RKO (cell line): ENCODE measurements at places on chromosomes 3 and 15.

DNA sequence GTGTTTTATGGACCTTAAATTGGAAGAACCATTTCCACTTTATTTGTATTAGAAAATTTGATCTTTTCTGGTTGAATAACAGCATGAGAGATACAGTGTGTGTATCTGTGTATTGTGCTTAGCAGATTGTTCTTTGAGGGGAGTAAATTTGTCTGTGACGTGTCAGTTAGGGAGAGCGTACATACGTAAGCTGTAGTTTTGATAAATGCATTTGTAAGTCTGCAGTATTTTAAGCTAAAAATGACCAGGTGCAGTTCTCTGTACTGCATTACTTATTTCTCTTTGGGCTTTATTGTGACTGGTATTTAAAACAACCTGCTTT lies 264.8 kb downstream of the ROBO2 start:
- DNase-seq: no peak

DNA sequence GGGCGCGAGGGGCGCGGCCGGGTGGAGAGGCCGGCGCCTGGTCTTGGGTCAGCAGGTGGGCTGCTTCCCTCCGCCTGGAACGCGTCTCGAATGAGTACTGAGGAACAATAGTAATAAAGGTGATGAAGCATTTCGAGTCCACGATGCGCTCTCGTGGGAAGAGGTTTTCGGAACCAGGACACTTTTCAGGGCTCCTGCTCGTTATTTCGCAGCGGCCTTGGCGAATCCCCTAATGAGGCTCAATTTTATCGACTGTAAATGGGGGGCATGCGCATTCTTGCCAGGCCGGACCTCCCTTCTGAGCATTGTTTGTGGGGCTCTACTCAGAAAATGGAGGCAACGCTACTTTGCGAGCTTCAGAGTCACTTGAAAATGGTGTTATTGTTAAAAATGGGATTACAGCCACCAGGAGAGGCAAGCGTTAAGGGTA lies 1.2 kb downstream of the NR2C2 start:
- no peak for DNase-seq

- no peak for DNase-seq
Observed at GRCh38 chr15:94453227-94453988, 222.0 kb downstream of the MCTP2 start.

DNA sequence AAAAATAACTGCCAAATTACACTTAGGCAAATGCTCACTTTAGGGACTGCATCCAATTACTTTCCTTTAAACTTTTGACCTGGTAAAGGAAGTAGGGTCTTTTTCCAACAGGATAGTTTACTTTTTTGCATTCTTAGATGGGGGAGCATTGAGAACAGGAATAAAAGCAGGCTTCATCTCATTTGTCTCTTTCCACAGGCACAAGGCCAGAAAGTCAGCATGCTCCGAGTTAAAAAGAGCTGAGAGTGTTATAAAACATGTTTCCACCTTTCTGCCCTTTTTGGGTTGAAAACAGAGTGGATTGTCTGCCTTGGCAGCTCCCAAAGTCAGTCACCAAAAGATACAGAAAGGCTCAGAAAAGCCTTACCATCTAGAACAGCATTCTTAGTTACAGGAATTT lies 404.9 kb upstream of the ALCAM start:
- DNase-seq: no peak

GRCh38 chr15:75193976-75194375 lies 7.7 kb upstream of the C15orf39 start:
- no peak for DNase-seq

GRCh38 chr3:16589867-16590624 lies 15.2 kb downstream of the DAZL start:
- DNase-seq: no peak

DNA sequence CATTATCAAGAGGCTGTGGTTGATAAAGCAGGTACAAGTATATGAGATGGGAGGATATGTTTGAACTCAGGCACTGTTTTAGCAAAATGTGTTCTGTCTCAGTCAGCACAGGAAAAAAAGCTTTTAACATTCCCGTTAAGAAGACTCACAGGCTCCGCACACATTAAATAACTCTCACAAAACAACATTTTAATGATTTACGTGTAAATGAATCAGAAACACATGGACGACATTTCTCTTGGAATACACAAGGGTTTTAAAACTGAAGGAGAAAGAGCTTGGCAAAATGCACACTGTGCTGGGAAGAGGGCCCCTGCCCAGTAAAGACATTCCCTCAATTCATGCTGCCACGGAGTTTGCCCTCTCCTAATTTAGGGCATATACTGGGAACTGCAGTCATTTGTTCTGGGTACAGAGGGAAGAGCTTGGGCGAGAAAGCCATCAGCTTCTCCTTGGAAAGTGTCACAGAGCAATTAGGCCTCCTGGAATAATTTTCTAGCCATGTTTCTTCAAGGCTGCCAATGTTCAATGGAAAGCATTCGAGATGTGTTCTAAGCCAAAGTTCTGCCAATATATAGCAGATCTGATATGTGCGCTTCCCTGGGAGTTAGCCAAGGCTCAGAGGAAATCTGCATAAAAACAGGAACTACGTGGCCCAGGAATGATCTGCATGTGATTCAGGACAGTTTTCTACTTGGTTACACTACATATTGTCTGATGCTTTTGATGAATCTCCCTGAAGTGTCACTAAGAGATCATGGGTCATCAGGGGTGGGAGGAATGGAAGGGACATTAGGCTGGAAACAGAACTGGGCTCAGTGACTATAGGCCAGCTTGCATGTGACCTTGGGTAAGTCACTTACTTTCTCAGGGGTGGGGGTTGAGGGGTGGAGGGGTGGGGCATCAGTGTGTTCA lies 2.2 kb upstream of the MASP1 start:
- no peak for DNase-seq

DNA sequence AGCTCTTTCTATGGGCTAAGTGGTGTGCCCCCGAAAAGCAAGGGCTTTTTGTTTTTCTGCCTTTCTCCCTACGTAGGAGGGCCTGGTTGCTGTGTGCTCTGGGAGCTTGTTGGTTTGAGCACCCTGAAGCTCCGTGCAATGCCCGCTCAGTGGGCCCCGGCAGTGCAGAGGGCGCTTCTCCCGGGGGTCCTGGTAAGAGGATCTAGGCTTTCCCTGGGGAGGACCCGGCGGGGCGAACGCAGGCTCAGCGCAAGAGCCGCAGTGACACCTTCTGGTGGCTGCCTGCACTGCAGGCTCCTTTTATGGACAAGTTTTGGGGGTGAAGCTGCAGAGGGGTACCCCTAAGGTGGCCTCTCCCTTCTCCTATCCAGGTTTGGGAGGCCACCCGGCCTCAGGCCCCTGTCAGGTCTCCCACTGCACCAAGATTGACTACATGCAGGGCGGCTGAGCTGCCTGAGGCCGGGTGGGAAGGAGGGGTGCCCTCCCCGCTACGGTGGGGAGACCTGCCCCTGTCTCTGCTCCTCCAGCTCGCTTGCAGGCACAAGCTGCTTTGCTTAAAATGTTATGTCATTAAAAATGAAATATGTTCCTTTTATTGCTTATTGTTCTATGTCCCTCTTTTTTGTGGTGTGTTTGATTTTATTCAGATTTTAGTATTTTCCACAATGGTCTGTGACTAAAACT lies 387.9 kb downstream of the GABRG3 start:
- DNase-seq: no peak

DNA sequence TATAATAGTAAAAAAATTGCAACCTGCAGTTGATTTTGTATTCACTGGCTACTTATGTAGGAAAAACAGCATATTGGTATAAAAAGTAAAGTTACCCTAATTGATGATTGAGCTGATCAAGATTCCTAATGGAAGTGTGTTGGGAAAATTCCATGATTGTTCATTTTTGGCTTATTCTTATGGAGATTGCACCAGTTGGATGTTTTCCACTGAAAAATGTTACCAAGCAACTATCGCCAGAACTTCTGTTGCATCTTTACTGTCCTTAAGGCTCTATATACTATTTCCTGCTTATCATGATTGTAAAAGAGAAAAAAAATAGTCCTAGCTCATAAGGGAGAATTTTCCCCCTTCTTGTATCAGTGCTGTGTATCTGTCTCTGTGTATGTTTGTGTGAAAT lies 48.6 kb downstream of the SLC25A26 start:
- no peak for DNase-seq

DNA sequence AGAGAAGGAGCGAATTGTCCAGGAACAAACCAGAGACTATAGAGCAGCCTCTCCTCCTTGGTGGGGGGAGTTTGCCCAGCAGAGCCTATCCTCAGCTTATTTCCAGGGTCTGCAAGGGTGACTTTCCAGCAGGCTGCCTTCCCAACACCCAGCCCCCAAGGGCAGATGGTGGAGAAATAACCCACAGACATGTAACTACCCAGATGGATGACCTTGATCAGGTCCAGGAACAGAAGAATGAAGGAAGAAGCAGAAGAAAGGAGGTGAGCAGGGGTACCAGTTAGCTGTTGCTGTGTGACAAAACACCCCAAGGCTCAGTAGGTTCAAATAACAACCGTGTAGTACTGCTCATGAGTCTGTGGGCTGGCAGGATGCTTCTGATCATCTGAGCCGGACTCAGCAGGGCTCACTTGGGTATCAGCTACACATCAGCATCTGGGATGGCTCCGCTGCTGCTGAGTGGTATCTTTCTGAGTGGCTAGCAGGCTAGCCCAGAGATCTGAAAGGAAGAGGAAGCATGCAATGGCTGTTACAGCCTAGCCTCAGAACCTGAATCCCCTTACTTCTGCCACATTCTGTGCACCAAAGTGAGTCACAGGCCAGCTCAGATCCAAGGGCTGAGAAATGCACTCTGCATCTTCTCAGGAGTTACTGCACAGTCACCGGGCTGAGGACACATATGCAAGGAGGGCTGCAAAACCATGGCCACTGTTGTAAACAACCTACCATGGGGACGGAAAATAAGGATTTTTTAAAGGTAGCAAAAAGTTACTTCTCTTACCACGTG lies 22.2 kb upstream of the TXNRD3 start:
- peak; percentile 54 for DNase-seq

- DNase-seq: no peak
Observed at GRCh38 chr3:172972717-172973116, 168.3 kb downstream of the SPATA16 start.

- no peak for DNase-seq
Observed at GRCh38 chr3:25916321-25916720, 126.4 kb downstream of the OXSM start.

DNA sequence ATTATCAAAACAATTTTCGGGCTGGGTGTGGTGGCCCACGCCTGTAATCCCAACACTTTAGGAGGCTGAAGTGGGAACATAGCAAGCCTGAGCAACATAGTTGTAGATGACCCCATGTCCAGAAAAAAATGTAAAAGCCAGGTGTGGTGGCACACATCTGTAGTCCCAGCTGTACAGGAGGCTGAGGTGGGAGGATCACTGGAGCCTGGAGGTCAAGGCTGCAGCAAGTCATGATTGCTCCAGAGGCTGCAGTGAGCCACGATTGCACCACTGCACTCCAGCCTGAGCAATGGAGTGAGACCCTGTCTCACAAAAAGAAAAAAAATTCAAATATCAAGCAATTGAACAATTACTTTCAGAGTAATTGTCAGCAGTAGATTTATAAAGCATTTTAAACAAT lies 8.0 kb upstream of the PAQR9 start:
- no peak for DNase-seq

GRCh38 chr3:141181196-141181595 lies 50.4 kb upstream of the PXYLP1 start:
- no peak for DNase-seq

DNA sequence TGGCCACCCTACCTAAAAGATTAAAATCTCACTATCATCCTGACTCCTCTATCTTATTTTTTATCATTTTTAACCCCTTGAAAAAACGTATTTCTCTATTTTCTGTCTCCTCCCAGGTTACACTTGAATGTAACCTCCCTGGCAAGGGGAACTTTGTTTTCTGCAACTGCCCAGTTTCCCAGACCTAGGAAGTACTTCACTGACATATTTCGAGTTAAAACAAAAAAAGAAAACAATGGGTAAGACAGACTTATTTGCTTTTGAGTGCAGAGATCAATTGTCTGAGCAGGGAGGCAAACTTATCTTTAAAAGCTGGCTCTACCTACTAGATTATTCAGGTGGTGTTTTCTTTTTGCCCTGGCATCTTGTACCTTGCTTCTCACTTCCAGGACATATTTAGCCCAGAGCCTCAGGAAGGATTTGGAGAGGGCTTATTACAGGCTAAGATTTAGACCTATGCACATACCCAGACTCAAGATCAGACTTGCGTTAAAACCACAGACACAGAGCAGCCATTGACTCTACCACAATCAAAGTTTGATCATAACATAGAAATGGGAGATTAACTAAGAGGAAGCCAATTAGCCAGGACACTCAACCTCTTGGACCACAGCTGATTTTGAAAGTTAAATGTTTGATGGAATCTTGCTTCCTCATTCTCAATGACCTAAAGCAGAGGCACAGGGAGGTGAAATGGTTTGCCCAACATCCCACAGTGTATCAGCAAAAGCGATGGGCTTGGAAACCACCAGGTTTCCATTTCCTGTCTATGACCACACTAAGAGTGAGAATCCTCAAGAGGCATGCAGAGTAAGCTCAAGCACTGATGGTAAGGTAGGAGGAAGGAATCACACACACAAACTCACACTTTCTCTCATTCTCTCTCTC lies 169.5 kb upstream of the THBS1 start:
- no peak for DNase-seq

- DNase-seq: no peak
Observed at GRCh38 chr3:182925330-182925943, 54.9 kb downstream of the DCUN1D1 start.

DNA sequence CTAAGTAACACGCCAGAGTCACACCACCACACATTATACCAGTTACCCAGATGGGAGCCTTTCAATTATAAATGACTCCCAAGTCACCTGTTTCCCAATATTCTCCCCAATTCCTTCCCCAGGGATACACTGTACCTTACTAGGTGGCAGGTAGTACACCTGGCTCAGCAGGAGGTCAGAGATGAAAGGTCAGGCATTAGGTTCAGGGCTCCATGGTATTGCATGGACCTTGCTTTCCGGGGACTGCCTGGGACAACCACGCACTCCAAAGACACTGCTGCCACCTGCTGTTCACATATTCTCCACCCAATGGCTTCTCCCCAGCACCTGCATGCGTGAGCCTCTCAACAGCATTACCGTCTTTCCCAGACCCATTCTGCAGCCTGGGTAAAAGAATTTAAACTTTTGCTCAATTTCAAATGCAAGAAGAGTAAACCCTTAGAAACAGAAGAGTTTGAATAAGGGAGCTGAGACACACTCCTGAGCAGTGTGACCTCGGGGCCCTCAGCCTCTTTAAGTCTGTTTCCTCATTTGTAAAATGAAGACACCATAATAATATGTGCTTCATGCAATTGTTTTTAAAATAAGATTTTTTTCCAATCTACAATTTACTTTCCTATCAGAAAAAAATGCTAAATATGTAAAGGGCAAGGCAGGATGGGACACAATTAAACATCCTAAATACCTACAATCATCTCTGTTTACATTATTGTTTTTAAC lies 28.0 kb upstream of the LACTB start:
- peak; percentile 79 for DNase-seq
